Left colon (tissue), 2 donors: ENCODE measurements at places on chromosomes 11 and 22. TPM values are rescaled to one million over a fixed set of nuclear protein-coding genes. Genes with fewer than 3 reads are reported as not detected.

TYMP gene
- 33.0 TPM for total RNA-seq

CDKN1C gene
- 10.6 TPM for total RNA-seq

CHRM4 gene
- total RNA-seq, result 3.1 TPM

MYEOV gene
- 3.8 TPM for total RNA-seq

SIRT3 gene
- total RNA-seq, result 22.3 TPM

DNA sequence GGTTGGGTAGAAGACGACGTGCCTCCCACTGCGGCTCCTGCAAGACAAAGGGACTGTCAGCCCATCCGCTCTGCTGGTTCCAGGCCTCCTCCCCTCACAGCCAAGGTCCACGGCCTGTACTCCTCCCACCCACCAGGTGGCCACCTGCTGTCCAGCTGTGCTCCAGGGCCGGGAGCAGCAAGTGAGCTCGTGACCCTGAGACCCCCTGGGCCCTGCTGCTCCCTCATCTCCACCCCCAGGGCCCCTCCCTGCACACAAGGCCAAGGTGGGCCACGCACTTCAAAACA, 27.4 kb downstream of the TSPAN4 start:
- DNase-seq, result no peak

DNA sequence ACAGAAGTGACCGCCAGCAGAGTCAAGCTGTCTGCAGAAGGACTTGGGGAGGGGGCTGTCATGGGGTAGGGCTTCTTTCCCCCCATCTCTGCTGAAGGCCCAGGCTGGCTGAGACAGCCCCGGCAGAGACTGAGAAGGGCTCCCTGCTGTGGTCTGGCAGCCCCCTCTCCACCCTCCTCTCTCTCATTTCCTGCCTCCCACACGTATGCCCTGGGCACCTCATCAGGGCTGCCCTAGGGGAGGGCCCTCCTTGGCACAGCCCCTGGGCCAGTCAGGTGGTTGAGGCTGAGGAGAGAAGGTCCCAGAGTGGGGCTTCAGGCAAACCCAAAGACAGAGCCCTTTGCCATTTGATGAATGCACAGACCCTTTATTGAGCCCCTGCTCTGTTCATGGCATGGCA, 3.6 kb downstream of the RASD2 start:
- no peak for DNase-seq

DNA sequence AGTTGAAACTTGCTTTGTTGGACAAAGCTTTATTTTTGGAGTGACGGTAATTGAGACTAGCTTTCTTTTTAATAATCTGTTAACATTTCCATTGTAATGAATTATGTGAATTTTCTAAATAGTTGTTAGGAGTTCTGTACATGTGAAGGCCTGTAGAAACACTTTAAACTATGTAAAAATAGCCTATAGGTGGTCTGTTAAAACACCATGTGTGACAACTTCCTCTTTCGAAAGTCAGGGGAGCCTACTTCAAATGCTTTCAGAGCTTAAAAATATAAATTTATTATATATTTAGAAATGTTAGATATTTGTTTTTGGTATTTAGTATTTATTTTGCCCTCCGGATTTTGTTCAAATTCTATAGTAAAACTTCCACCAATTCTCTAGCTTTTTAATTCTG, 28.7 kb downstream of the DDIAS start:
- no peak for DNase-seq

DNA sequence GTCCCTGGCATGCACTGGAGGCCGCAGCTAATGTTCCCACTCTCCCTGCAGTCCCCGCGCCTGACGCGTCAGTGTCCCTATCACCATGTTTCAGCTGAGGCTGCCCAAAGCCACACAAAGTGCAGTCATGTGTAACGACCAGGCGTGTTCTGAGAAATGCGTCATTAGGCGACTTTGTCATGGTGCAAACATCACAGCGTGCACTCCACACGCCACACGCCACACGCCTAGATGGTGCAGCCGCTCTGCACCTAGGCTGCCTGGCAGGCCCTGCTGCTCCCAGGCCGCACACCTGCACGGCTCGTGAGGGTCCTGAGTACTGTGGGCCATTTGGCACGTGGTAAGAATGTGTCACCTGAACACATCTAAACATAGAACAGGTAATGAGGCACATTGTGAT, 2.4 kb downstream of the CRELD2 start:
- DNase-seq, result no peak

GRCh38 chr22:23774922-23775436, 2.3 kb downstream of the MMP11 start:
- DNase-seq, result no peak

GRCh38 chr11:91421641-91422040, 803.0 kb upstream of the FAT3 start:
- DNase-seq, result no peak

- no peak for DNase-seq
These were observed 10.0 kb upstream of the SWAP70 start for GRCh38 chr11:9653871-9654270.

DNA sequence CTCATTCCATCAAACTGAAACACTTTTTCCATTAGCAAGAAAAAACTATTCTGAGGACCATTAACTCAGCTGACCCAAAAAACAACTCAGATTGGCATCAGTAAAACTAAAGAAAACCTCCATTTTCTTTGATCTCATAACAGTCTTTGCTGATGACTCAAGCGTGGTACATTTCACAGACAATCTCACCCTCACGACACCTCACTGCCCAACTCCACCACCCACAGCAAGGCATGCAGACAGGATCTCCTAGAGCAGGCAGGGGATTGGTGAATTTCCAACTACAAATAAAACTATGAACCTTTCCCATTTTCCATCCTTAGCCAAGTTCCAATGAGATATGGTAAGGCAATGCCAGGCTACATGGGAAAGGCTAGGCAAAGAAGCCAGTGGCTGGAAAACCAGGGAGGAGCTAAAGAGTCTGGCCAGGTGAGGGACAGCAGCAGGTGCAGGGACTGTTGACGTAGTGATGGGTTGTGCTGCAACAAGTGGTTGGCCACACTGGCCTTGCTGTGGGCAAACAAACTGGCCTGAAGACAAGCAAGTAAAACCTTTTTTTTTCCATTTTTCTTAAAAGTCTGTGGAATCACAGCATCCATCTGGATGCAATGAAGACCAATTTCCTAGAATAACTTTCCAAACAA, 97.2 kb downstream of the SERGEF start:
- no peak for DNase-seq

GRCh38 chr11:15969281-15969680, 387.1 kb downstream of the SOX6 start:
- peak; percentile 56 for DNase-seq

GRCh38 chr11:66391322-66391721, 19.8 kb upstream of the SLC29A2 start:
- DNase-seq, result no peak

- peak; percentile 30 for DNase-seq
These were observed 630 bp downstream of the UBASH3B start for GRCh38 chr11:122656073-122656630.

- no peak for DNase-seq
These were observed 2.6 kb upstream of the CARD18 start for GRCh38 chr11:105142167-105142566.

- peak; percentile 88 for DNase-seq
These were observed 18.4 kb downstream of the SELENOO start for GRCh38 chr22:50218996-50219727.

- DNase-seq, result no peak
These were observed 33.1 kb downstream of the SLC5A1 start for GRCh38 chr22:32075997-32076760.

GRCh38 chr22:32818446-32819115, 17.1 kb downstream of the TIMP3 start:
- no peak for DNase-seq

DNA sequence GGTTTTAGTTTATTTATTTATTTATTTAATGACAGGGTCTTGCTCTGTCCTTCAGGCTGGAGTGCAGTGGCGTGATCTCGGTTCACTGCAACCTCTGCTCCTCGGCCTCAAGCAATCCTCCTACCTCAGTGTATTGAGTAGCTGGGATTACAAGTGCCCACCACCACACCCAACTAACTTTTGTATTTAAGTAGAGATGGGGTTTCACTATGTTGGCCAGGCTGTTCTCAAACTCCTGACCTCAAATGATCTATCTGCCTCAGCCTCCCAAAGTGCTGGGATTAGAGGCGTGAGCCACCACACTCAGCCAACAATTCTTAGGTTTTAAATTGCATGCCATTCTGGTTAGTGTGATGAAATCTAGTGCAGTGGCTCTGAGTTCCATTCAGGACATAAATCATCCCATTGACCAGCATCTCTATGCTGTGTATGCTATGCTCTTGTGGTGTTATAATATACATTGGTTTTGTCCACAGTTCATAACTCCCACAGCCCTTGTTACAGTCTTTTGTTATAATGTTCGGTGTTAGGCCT, 28.5 kb downstream of the ZNF280B start:
- no peak for DNase-seq

DNA sequence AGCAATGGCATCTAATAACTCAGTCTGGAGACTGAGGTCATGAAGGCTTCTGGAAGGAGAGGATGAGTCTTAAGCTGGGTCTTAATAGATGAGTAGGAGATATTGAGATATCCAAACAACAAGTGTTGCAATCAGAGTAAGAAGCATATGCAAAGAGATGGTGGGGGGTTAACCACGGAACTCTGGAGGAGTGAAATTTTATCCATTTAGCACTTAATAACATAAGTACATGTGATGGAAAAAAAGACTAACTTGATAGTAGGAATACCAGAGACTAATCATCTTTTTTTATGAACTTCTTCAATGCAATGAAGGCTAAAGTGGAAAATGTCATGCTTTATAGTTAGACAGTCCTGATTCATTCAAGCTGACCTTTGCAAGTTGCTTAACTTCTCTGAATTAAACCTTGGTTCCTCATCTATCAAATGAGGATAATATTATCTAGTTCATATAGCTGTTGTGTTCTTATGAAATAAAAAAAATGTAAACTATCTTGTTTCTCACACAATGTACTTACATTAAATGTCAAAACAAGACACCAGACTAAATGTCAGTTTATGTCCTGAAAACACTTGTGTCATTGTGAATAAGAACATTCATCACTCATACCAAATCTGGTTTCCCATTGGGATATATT, 403.1 kb upstream of the CCDC90B start:
- no peak for DNase-seq
